T-helper 9 cell (primary cell): ENCODE measurements at places on chromosomes 7 and 10.

DNA sequence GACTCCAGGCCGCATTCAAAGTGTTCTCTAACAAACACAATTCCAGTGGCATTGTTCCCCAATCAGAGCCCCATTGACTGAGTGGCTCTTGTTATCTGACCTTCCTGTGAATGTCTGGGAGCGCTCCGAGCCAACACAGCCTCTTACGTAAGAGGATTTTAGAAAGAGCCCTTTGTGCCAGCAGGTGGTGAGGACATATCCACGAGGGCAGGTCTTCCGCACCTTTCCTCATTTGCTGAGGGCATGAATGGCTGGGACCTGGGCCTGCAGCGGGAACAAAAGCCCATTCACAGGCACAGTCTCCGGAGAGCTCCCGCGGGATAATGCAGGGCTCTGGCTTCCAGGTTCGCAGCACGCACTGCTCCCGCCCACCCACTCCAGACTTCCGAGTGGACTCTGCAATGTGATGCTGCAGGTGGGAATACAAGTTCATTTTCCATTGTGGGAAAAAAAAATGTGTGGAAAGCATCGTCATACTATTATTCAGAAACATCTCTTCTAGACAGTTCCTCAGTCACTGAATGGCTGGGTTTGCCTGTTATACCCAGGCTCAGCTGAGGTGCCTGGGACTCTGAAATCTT is 295.0 kb upstream of the IGFBP3 start:
- no peak for DNase-seq

DNA sequence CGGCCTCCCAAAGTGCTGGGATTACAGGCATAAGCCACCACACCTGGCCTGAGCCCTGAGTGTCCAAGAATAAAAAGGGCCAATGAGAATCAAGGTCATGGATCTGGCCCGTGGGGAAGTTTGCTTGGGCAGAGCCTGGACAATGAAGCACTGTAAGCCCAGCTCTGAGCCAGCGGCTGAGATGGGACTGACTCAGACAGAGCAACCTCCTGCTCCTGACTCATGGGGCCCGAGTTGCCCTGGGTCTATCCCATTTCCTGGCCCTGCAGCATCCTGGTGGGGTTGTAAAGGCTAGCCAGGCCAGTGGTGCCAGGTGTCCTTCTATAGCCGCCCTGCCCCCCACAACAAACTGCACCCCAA is 5.2 kb upstream of the MYH16 start:
- no peak for DNase-seq

- no peak for DNase-seq
These were observed 376.3 kb downstream of the IPMK start for GRCh38 chr10:57891201-57892006.

GRCh38 chr7:2843711-2844152 is 376 bp downstream of the GNA12 start:
- DNase-seq: peak; percentile 15

- DNase-seq: no peak
These were observed 58.3 kb downstream of the ZNF518A start for GRCh38 chr10:96188421-96188820.
